ENCODE measurements at places on chromosomes 4 and X.

DNA sequence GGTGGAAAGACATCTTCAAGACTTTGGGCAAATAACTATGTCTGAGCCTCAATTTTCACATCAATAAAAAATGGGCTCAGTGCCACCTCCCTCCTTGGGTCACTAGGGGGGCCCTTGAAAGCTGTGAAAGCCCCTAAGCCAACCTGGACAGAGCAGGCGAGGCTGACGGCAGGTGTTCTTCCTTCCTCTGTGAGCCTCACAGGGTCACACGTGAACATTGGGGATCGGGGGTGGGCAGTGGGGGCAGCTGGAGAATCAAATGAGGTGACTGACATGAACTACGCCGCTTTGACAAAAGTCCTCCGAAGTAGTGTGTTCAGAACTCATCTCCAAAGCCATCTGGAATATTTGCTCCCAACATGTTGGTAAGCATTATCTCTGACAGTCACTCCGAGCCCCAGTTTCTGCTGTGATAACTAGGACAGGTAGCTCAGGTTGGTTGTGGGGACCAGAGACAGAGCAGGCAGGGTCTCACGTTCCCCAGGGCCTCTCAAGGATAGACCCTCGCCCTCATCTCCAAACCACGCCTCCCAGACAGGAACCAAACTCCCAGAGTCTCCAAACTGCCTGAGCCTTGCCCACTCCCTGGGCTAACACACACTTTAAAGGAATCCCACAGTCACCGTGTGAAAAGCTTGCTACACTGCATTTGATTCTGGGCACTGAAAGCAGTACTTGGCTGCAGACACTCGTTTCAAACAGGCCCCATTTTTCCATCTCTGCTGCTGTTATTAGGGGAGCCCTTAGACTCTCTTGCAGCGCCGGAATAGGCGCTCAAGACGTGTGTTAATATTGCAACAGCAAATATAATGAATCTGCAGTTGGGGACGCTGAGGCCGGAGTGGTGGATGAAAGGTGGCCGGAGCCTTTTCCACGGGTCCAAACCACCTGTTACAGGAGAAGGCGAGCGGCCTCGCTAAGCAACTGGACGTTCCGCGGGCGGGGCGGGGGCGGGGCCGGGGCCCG, 717 bp upstream of the WFS1 start:
- no peak for DNase-seq

- no peak for DNase-seq
Measured at GRCh38 chrX:42934020-42934726, 156.2 kb upstream of the PPP1R2C start.

GRCh38 chrX:122703762-122704161, 480.3 kb upstream of the GRIA3 start:
- DNase-seq, result no peak

DNA sequence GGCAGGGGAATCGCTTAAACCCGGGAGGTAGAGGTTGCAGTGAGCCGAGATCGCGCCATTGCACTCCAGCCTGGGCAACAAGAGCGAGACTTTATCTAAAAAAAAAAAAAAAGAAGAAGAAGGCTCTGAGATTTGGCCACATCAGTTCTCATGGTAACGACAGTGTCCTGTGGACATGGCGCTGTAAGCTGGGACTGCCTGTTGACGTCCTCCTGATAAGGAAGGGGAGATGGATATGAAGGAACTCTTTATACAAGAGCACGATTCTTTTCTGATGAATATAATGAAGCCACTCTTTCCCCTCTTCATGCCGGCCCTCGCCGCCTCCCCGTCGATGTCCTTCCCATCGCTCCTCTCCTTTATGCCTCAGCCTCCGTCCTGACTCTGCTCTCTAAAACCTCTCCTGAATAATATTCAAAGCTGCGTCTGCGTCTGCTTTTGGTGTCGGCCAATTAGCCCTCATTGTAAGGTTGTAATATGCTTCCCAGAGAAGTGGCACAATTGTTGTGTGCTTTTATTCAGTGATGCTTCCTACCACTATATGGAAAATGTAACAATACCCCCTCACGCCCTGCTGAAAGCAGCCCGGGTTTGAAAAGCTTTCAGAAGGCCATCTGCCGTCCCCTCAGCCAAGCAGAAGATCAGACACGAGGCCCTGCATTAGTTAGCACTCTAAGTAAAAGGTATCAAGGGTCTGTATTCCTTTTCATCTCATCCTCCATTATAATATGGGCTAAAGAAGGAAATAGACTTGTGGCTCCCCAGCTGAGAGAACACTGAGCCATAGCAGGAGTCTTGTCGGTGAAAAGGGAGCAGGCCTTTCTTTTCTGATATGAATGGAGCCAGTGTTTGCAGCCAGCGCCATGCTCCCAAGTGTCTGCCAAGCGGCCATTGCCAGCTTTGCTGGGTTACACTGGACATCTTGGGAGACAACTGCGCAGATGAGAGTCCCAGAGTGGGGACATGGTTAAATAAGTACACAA, 22.1 kb upstream of the SCOC start:
- no peak for DNase-seq

DNA sequence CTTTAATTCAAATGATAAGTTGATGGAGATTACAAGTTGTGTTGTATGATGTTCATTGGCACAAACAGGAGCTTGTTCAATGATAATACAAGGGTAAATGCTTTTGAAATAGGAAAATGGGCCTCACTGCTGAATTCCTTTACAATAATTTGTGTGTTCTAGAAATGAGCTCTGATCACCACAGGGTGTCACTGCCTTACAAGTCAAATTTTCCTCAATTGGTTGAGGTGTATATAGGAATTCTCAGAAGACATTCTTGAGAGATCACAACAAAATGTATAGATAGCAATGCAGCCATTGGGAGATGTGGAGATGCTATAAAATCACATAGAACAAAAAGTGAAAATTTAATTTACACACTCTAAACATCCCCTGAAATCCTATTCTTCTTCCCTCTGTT, 49.6 kb downstream of the KLF8 start:
- DNase-seq, result no peak

- DNase-seq, result no peak
Measured at GRCh38 chr4:79584902-79585301, 176.9 kb upstream of the GK2 start.

DNA sequence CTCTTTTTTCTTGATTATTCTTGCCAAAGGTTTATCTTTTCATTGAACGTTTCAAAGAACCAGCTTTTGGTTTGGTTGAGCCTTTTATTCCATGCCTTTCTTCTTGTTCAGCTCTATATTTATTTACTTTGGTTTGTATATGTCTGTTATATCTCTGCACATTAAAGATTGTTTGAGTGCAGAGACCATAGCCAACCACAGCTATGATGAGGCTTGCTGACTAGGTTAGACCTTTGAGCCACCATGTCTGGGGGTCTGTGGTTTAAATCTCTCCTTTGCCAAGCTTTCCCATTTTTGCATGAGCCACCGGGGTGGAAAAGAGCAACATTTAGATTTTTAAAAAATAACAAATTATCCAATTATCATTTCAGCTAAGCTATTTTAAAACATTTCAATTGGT, 96.1 kb downstream of the NHS start:
- DNase-seq, result no peak

DNA sequence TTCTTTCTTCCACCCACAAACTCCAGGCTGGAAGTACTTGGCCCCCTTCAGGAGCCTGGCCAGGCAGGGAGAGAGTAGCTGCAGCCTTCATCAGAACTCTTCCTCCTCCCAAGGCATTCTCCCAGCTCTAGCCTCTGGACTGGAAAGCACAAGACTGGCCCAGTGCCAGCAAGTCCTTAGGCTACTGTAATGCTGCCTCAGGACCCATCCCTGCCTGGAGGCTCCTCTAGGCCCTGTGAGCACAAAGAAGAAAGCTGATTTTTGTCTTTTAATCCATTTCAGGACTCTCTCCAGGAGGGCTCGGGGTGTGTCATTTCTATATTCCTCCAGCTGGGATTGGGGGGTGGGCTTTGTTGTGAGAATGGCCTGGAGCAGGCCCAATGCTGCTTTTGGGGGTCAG, 10.8 kb downstream of the AWAT2 start:
- no peak for DNase-seq

DNA sequence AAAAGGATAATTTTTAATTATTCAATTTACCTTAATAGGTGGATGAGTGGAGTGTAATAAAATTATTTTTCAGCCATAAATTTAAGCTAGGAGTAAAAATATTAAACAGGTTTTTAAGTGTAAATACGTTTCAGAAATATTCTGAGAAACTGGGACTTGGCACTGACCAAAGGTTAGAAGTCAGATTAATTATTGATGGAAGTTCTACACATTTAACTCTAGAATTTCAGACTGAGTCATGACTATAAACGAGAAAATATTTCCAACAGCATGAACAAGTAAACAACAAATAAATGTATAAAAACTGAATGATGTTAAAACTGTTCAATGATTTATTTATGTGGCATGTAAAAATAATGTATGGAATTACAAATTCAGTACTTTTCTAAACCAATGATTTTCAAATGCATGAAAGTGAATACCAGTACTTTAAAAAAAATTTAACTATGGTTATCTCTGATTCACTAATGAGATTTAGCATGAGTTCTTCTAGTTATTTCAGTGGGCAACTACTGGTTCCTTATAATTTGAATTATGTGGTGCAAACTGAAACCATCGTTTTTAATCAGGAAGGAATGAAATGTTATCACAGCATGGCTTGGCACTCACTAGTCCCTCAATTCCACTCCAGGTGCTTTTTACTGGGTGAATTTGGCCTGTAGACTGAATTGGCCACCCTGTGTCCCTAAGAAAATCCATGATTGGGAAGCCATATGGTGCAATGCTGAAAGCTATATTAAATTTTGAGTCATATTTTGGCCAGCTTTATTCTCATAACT, 244.2 kb downstream of the FSTL5 start:
- DNase-seq, result no peak

DNA sequence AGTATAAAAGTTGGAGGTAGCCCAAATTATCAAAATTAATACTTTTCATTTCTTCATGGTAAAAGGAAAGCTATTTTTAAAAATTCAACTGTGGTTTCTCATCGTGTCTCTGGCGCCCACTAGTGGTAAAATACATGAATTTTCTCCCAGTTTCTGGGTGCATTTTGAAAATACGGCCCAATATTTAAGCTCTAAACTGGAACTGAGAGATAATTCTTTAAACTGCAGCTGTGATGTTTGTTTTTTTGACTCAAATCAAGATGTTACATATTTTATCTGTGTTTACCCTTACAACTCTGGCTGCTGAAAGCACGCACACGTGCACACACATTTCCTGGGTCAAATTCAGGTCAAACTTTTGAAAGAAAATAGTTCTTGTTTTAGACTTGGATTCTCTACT, 123.9 kb upstream of the ACSL4 start:
- no peak for DNase-seq

GRCh38 chr4:41418444-41418843, 119.5 kb upstream of the LIMCH1 start:
- DNase-seq, result peak; percentile 73

DNA sequence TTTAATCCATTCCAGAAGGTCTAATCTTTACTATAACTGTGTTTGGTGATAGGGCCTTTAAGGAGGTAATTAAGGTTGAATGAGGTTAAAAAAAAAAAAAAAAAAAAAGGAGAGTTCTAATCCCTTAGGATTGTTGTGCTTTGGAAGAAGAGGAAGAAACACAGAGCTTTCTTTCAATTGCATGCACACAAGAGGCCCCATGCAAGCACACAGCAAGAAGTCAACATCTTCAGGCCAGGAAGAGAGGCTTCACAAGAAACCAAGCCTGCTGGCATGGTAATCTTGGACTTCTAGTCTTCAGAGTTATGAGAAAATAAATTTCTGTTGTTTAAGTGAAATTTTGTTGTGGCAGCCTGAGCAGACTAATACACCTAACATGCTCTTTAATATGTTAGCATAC, 118.6 kb downstream of the NAA11 start:
- no peak for DNase-seq

All from heart right ventricle (tissue), 16 donors.